GM18507 (cell line): ENCODE measurements at places on chromosomes 12 and 14.

DNA sequence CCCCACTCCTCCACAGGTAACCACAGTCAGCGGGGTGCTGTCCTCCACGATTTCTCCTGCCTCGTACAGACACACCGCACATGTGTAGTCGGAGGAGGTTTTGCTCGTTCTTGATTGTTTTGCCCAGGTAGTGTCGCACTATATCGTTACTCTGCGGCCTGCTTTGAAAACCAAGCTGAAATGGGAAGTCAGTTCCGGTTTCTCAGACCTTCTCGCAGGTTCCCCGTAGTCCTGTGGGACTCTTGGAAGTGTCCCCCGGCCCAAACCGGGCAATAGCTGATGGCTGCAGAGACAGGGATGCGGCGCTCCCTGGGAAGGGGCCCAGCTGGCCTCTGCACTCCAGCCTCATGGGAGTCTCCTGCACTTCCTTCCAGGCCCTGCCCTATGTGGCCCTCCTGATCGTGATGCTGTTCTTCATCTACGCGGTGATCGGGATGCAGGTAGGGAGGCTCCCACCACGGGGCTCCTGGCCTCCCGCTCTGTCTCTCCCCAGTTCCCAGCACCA is 141.3 kb upstream of the FKBP4 start:
- DNase-seq = no peak

GRCh38 chr14:21084998-21085853 is 13.2 kb downstream of the ZNF219 start:
- DNase-seq = no peak

- DNase-seq = no peak
Observed at GRCh38 chr12:13666806-13667205, 314.6 kb downstream of the GRIN2B start.

GRCh38 chr12:126432780-126433179 is 1367.5 kb downstream of the AACS start:
- DNase-seq = no peak

DNA sequence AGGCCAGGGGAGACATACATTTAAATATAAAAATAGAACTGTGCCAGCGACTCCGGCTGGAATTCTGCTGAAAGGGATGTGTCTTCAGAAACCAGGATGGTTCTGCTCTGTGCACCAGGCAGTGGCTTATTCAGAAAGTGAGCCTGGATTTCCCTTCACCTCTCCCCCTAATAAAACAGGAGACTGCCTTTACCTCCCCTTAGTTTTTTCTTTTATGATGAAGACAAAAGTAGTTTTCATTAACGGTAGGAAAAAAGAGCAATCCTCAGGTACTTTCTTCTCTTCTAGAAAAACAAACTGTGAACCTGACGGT is 346 bp downstream of the SLC7A8 start:
- DNase-seq = no peak

DNA sequence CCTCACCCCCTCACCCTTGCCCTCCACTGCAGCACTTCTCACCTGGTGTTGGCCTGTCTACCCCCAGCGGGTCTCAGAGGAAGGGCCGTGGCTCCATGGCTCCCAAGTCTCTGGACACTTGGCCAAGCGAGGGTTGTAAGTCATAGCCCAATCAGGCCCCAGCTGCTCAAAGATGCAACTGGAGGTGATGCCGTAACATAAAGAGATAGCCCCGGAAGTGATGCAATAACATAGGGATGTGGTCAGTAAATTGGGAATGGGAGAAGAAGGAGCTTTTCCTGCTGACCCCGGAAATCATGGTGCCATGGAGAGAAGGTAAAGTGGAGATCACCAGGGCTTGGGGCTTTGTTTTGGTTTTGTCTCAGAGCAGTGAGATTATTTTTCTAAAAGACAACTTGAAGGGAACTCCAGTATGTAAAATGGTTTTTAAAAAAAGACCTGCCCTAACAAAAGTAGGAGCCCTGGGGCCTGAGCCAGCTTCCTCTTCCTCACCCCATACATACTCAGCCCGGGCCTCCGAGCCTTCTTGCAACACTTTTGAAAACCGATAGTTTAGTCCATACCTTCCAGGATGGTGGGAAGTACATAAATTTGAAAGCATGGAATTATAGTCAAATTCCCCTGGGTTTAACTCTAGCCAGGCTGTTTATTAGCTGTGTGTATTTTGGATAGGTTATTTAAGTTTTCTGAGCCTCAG is 212.5 kb downstream of the CRADD start:
- no peak for DNase-seq

- no peak for DNase-seq
Observed at GRCh38 chr12:123160801-123161487, 10.1 kb upstream of the PITPNM2 start.

DNA sequence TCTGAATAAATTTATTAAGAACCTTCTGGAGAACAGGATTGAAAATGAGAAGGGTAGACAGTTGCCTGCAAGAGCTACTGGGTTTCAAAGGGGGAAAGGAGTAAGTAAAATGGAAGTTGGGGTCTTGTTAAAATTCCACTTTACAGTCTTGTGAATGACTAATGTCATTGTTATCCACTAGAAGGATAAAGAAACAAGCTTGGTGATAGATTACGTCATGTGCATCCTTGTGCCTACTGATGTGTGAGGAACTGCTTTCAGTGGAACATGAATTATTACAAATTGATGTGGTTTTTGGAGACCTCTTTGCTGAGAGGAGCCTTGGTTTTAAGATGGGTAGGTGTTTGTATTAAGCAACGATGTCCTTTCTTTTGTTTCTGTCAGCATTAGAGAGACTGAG is 272.5 kb upstream of the PRICKLE1 start:
- DNase-seq = no peak

DNA sequence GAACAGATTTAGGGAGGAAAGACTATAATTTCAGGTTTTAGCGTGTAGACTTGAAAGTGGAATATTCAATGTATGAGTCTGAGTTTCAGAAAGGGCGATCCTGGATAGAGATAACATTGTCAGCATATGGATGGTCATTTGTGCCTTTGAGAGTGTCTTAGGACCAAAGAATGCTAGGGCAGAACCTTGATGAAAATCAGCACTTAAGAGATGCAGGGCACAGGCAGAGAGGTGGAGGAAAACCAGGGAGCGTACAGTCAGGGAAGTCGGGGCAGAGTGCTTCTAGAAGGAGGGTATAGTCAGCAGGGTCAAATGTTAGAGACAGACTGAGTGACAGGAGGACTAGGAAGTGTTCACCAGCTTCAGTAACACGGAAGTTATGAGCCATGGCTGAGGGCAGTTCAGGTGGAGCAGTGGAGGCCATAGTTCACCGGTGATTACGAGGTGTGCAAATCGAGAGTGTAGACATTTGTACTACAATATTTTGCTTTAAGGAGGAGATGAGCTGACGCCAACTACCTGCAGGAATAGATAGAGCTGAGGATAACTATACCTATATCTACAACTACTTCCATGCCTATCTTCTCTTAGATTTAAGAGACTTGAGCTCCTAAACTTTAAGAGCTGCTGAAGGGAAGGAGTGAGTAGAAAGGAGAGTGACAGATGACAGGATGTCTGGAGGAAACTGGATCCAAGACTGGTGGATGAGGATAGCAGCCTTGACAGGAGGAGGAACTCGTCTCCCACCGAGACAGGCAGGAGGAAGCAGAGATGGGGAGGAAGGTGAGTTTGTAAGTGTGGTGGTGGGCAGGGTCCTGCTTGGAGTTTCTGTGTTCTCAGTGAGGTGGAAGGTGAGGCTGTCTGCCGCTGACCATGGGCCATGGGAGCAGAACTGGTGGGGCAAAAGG is 6.5 kb downstream of the CBLN3 start:
- no peak for DNase-seq

DNA sequence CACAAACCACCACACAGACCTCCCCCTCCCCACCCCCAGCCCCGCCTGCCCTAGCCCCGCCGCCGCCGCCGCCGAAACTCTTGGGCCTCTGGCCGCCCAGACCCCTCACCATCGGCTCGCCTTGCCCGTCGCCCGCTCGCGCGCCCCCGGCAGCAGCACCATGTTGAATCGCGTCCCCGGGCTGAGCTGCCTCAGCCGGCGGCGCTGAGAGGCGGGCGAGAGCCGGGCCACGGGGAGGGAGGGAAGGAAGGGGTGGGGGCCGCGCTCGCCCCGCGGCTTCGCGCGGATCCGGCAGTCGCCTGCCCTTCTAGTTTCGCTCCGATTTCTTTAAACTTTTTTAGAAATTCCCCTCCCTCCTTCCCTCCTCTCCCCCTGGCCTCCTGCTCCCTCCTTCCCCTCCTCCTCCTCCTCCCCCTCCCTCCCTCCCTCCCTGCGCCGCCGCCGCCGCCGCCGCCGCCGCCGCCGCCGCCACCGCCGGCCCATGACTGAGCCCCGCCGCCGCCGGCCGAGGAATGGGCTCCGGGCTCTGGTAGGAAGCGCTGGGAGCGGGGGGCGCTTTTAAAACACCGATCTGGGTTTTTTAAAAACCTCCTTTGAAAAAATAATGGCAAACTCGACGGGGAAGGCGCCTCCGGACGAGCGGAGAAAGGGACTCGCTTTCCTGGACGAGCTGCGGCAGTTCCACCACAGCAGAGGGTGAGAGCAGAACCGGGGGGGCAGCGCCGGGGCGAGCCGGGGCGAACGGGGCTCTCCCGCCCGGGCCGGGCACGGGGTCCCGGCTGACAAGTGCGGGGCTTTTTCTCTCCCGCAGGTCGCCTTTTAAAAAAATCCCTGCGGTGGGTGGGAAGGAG is at the start of gene ARID2:
TSS of gene ARID2 (plus strand) at position 474 of the 851 bp plus-strand sequence. CDS start at position 605, 131 bp downstream.
- no peak for DNase-seq
